ENCODE measurements at places on chromosomes 5 and 9.

DNA sequence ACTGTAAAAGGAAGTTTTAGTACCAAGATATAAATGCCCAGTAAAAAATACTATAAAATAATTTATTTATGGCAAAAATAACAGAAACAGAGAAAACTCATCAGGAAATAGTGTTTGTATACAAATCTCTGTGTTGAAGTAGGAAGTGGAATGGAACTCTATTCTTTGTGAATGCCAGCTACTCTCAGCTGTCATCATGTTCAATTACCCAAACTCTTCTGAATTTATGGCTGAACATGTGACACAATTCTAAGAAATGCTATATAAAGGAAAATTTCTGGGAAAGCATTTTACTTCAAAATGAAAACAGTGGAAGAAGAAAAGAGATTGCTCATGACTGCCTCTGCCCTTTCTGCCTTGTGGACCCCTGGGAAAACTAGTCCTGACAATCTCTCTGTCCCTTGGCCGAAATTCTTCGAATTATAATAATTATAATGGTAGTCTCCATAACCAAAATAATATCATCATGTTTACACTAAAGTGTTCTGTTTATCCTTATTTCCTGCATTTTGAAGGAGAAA, 522.3 kb upstream of the ST8SIA4 start:
- no peak for DNase-seq

DNA sequence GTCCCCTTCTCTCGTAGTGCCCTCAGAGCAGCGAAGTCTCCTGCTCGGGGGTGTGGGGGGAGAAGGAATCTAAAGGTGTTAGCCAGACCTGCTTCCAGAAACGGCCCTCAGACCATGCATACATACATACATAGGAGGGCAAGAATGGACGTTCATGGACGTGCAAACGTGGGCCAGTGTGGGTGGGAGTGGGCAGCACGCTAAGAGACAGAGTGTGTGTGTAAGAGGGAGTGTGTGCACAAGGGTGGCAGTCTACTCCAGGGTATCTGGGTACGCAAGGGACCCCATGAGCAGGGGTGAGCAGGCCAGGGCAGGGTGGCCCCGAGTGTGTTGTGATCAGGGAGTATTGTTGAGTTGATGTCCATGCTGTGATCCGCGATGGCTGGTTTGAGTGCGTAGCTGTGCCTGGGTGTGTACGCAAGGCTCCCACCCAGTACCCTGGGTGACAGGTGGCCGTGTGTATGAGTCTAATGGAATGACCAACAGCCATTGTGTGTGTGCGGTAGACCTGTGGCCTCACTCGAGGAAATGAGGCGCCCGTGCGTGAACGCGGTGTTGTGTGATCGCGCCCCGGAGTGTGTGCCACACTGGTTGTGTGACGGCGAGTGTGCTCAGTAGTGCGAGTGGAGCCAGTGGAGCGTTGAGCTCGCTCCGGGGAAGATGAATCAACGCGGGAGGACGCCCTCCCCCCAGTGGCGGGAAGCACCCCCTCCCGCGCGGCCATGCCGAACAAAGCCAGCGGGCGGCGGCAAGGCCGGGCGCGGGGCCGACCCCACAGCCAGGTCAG, 826 bp downstream of the GPRIN1 start:
- no peak for DNase-seq

GRCh38 chr9:130955947-130956621, 17.0 kb upstream of the FIBCD1 start:
- DNase-seq = no peak

DNA sequence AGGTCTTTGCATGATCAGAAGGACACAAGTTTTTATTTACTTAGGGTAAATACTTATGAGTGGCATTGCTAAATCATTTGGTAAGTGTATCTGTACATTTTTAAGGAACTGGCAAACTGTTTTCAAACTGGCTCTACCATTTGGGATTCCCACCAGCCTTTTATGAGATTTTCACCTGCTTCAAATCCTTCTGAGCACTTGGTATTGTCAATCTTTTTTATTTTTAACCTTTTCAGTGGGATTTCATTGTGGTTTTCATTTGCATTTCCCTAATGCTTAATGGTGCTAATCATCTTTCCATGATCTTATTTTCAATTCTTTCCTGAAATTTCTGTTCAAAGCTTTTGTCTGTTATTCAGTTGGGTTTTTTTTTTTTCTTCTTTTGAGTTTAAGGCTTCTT, 475.6 kb downstream of the MAN2A1 start:
- DNase-seq = no peak

- DNase-seq = no peak
Observed at GRCh38 chr5:180589771-180590542, 1.3 kb downstream of the SCGB3A1 start.

DNA sequence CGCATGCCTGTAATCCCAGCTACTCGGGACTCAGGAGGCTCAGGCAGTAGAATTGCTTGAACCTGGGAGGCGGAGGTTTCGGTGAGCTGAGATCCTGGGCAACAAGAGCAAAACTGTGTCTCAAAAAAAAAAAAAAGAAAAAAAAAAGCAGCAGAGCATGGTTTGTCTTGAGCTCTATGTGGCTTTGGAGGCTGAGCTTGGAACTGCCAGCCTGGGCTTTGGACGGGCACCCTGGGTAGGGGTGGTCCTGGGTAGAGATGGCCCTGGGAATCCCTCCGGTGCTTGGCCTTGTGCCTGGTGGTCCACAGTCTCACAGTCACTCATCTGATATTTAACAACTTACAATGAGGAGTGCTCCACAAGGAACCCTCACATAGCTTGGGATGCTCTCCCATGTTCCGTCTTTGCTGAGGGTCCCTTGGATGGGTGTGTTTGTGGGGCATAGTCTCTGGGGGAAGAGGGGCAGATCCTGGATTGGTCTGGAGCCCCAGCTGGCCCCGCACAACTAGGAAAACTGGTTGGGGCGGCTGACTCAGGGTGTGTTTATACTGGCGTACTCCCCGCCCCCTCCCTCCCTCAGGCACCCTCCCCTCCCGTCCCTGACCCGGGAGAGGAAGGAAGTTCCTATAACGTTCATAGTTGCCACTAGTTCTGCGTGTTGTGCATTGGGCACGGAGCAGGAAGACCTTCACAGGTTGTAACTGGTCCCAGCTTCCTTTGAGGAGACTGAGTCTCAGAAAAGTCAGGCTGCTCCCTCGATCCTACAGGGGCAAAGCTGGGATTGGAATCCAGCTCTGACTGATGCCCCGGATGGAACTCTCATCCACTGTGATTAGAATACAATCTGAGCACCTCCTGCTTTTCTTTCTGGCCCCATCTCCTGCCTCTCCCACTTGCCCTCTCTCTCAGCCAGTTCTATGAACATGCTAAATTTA, 11.2 kb downstream of the IER5L start:
- no peak for DNase-seq

DNA sequence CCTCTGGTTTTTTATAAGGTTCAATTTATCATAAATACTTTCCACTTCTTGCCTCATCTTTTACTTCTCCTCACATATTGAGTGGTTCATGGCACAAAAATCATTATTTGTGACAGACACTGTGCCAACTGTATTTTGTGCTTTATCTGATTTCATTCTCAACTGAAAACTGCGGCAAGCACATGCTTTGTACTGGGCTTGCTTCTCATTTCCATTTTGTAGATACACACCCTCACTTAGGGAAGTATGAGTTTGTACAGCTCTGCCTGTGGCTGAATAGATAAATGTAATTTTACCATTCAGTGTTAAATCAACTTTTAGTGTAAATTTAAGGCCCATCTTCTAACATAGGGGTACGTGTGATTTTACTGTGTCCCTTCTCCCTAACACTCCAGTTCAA, 83.6 kb downstream of the ANXA2R start:
- DNase-seq = no peak

DNA sequence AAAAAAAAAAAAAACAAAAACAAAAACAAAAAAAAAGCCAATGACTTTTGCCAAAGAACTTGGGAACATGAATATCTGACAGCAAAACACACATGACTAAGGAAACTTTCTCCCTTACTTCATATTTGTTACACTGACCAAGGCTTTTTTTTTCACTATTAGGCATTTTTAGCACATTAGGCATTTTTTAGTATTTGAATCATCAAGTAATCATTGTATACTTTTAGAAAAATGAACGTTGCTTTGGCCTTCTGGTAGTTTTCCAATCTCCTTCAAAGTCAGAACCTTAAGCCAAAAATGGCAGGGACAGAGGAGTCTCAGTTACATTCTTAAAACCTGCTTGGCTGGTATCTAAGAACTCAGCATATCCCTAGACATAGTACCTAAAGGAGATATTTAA, 19.3 kb downstream of the NREP start:
- no peak for DNase-seq

DNA sequence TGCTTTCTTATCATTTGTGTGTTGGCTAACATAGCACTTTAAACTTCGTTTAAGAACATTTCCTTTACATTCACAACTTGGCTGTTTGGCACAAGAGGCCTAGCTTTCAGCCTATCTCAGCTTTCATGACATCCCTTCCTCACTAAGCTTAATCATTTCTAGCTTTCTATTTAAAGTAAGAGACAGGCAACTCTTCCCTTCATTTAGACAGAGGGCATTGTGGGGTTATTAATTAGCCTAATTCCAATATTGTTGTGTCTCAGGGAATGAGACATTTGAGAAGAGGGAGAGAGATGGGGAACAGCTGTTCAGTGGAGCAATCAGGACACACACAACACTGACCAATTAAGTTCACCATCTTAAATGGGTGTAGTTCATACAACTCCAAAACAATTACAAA, 51.0 kb upstream of the OR2K2 start:
- no peak for DNase-seq

GRCh38 chr5:64599226-64599625, 91.1 kb upstream of the SHISAL2B start:
- no peak for DNase-seq

DNA sequence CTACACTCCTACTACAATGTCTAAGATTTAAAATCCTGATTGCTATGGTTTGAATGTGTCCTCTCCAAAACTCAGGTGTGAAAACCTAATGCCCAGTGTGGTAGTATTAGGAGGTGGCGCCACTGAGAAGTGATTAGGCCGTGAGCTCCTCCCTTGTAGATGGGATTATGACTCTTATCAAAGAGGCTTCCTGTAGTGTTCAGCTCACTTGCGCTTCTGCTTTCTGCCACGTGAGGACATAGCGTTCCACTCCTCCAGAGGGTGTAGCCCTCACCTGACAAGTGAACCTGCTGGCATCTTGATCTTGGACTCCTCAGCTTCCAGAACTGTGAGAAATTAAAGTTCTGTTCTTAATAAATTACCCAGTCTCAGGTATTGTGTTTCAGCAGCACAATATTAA, 33.0 kb upstream of the WHRN start:
- DNase-seq = no peak

DNA sequence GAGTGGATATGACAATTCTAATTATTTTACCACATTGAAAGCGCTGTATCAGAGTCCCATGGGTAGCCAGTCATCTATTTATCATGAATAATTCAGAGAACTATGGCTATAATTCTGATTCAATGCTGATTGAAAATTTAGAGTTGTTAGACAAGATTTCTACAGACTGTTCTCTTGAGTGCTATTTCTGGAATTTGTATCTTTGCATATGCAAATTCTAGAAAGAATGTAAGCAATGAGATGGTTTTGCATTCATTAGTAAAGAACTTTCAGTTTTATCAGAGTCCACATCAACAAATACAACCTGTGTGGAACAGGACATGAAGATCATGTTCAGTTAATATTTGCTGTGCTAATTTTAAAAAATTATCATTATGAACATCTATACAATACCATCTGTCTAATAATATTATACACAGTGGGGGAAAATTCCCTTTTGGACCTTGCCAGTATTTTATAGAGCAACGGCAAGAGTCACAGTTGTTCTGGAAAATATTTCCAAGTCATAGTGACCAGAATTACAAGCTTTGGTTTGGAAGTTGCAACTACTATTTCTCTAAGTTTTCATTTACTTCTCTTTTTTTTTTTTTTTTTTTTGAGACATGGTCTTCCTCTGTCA, 372.7 kb upstream of the PTGER4 start:
- no peak for DNase-seq

GRCh38 chr5:134777366-134777765, 18.8 kb downstream of the DDX46 start:
- DNase-seq = no peak

DNA sequence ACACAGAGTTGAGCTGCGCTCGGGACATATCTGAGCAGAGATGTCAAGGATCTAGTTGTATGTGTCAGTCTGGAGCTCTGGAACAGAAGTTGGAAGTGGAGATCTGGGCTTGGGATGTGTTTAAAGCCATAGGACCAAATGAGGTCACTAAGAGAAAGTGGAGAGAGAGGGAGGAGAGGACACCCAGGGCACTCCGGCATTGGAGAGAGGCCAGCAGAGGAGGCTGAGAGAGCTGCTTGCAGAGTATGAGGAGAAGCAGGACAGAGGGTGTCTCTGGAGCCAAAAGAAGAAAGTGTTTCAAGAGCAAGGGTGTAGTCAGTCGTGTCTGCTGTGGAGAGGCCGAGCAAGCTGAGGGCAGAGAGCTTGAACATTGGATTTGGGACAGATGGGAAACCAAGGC, 34.7 kb downstream of the ARHGEF37 start:
- no peak for DNase-seq

GRCh38 chr5:36605241-36605640, 1.2 kb upstream of the SLC1A3 start:
- no peak for DNase-seq

GRCh38 chr5:179370490-179371120, 25.3 kb upstream of the ADAMTS2 start:
- no peak for DNase-seq

DNA sequence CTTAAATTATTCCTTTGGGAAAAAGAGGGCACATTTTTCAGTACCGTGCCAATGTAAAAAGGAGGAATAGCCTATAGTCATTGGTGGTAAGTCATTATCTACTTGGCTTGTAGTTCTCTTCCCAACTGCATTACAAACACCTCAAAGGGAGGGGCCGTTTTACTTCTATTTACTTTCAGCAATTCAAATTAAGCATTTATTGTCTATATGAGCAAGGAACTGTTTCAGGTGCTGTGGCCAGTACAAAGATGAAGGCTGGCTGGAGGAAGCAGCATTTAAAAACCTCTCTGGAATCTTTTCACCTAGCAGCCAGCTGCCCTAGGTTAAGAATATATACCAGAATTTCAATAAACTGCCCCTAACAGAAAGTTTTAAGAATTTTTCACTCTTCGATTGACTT, 48.9 kb downstream of the SEMA6A start:
- no peak for DNase-seq

DNA sequence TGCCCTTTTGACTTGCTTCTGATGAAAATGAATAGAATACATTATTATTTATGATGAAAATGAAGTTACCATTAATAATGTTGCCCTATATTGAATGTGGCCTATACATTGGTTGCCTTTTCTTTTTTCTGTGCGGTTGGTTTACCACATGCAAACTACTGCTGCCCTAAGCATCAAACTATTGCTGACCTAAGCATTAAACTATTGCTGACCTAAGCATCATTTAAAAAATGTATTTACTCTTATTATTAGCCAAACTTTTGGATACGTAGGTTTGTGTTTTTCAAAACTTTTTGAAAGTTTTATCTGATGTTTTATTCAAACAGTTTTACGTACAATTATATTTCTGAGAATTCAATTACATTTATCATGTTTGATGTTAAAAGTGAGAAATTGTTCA, 76.0 kb upstream of the CDH10 start:
- DNase-seq = no peak

DNA sequence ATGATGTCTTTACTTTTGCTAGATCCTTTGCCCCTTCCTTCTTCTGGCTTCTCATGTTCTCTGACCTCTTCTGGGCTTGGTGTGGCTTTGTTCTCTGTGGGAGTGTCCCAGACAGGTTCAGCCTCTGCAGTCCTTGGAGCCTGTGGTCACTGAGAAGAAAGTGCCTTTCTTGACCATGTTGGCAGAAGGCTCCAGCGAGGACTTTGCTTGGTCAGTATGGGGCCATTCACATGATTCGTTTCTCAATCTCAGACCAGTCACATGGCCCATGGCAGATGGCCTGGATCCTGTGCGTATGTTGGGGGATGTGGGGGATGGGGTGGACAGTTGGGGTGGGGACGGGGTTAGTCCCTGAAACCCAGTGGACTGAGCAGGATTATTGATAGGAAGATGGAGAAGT, 274.1 kb downstream of the ARHGAP26 start:
- no peak for DNase-seq
